Umbilical cord (tissue), 2 donors: ENCODE measurements at places on chromosomes 3 and 15.

- no peak for DNase-seq
Observed at GRCh38 chr3:50635066-50635465, 18.1 kb downstream of the MAPKAPK3 start.

GRCh38 chr15:65212097-65212496 is 824 bp upstream of the CILP start:
- DNase-seq, result no peak

- no peak for DNase-seq
Observed at GRCh38 chr3:102484363-102484762, 49.5 kb downstream of the ZPLD1 start.

GRCh38 chr3:139893963-139894642 is 40.9 kb upstream of the CLSTN2 start:
- DNase-seq, result no peak

GRCh38 chr3:171101982-171102641 is 75.6 kb upstream of the SLC2A2 start:
- no peak for DNase-seq

GRCh38 chr3:79521221-79521848 is 246.5 kb downstream of the ROBO1 start:
- DNase-seq, result peak; percentile 51

- DNase-seq, result no peak
Observed at GRCh38 chr15:80437334-80437891, 33.2 kb downstream of the ARNT2 start.

GRCh38 chr3:6654670-6655069 is 206.2 kb upstream of the GRM7 start:
- no peak for DNase-seq

DNA sequence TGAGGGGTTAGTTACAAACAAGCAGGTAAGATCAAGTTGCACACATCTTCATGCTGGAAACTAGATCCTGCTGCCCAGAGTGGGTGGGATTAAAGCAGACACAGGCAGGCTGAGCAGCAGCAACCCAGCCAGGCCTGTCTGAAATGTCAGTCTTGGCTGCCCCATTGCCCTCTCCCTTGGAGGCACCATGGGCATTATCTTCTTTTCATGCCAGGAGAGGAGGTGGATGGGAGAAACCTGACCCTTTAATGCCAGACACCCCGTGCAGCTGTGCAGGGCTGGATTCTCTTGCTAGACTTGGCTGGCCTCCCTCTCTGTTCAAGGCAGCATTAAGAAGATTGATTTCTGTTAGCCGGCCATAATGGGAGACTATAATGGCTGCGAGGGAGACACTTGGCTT is 23.0 kb upstream of the EPHB1 start:
- no peak for DNase-seq

GRCh38 chr3:123818921-123819429 is 65.2 kb downstream of the MYLK start:
- DNase-seq, result no peak

DNA sequence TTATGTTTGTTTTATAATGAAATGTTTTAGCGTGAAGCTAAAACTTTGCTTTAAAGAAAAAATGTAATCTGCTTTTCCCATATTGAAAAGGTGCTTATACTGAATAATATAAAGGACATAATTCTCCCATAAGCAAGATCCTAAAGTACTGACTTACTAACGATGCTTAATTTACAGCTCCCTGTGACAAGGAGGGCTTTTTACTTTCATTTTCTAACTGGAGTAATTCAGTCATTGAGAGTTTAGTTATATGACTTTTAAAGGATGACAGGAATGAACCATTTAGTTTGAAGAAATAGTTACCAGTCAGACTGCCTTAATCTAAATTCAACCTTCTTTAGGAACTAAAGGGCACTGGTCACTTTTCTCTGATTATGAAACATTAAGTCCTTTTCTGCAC is 19.3 kb upstream of the ZPLD1 start:
- peak; percentile 1 for DNase-seq

GRCh38 chr3:134150476-134150875 is 100.2 kb downstream of the RYK start:
- no peak for DNase-seq

DNA sequence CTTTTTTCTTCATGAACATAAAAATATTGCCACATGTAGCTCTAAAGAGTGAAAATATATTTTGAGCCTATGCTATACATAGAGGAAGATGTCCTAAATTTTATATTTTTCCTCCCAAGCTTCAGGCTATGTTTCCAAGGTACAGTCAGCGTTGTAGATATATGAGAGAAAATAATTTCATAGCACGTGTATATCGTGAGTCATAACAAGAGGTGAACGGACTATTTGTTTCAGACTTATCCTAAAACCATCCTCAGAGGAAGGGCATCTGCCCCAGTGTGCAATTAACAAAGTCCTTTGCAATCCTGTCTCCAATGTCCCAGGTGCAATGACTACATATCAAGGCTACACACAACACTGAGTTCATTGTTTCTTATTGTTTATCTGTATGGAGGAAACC is 177.3 kb upstream of the ARRDC4 start:
- DNase-seq, result no peak

GRCh38 chr3:160169139-160169976 is 55.9 kb upstream of the C3orf80 start:
- peak; percentile 19 for DNase-seq
